Fibroblast of pulmonary artery (primary cell): ENCODE measurements at places on chromosomes 13 and 19.
A peak's percentile ranks its signal among the peaks of the same experiment; 100 is the strongest.

GRCh38 chr19:49155005-49155819 is at the start of gene HRC:
Gene HRC, minus strand, starts transcription at chr19:49155396. Its CDS starts 159 bp downstream, at chr19:49155237.
- no peak for DNase-seq

DNA sequence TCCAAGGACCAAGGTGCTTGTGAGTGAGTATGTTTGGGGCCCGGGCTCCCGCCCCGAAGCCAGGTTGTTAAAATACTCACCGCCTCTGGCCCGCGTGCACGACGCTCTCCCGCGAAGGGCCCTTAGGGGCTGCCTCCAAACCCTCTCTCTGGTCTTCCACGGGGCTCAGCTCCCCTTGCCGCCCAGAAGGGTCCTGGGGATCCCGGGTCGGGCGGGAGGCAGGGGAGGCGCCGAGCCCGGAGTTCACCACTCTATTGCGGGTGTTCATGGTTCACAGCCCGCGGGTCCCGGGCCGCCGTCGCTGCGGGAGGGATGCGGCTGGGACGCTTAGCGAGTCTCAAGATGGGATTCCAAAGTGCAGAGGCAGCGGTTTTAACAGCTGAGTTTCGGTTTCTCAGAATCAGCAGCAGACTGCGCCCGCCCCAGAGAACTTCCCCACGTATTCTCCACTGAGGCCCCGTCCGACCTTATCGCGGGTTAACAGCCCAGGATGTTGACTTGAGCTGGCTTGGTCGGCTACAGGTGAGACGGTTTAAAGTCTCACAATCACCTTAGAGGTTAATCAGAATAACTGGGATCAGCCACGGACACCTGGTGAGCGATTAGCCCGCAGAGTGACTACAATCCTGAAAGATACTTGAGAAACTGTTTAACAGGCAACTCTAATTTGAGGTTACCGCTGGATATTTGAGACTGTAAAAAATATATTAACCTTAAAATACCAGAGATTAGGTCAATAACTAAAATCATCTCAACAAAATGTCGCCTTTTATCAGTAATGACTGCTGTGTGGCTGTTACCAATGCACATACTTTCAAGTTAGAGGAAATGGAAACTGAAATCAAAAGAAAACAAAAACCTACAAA is at the start of gene EPSTI1:
EPSTI1 (minus strand) TSS at position 344 of the 866 bp plus-strand sequence; CDS start at position 268, 76 bp downstream.
- peak; percentile 71 for DNase-seq

DNA sequence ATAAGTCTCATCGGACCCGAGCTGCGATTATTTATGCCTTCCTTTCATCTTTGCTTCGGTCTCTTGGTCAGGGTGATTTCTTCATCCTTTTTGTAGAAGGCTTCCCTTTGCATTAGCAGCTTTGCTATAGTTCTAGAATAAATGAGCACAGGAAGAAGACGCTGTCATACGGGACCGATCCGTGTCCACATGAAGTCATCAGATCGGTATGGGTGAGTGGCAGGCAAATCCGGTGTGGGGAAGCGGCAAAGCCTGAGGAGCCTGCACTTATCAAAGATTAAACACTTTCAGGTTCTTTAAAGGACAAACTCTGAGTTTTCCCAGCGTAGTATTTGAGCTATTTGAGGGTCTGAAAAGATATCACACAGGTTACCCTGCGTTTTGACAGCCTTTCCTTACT is 119.3 kb downstream of the IRS2 start:
- peak; percentile 41 for DNase-seq

DNA sequence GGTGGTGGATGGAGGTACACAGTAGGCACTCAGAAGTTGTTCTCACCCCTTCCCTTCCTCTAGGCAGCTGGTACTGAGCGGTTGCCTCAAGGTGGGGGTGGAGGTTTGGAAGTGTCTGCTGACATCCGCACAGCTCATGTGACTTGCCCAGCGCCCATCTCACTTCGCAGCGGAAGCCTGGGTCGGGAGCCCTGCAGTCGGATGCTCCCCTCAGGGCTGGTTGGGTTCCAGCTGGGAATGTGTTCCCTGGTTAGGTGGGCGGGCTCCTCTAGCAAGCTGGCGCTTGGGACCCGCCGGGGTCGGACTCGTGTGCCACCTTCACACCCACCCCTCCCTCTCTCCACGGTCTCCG is 10.2 kb downstream of the PPP1R37 start:
- peak; percentile 23 for DNase-seq

DNA sequence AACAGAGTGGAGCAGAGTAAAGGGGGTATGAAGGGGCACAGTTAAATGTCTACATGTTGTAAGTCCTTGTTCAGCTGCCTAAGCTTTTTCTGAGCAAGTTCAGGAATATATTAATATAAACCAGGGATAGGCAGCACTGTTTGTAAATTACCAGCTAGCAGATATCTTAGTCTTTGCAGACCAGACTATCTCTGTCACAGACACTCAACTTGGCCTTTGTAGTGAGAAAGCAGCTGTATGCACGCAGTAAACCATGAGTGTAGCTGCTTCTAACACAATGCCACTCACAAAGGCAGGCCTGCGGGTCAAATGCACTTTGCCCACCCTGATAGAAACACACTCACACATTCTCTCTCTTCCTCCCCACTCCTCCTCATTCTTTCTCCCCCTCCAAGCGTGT is 1016.9 kb downstream of the UQCRFS1 start:
- DNase-seq: no peak

GRCh38 chr13:31064636-31065035 is 97.1 kb downstream of the HSPH1 start:
- DNase-seq: no peak

DNA sequence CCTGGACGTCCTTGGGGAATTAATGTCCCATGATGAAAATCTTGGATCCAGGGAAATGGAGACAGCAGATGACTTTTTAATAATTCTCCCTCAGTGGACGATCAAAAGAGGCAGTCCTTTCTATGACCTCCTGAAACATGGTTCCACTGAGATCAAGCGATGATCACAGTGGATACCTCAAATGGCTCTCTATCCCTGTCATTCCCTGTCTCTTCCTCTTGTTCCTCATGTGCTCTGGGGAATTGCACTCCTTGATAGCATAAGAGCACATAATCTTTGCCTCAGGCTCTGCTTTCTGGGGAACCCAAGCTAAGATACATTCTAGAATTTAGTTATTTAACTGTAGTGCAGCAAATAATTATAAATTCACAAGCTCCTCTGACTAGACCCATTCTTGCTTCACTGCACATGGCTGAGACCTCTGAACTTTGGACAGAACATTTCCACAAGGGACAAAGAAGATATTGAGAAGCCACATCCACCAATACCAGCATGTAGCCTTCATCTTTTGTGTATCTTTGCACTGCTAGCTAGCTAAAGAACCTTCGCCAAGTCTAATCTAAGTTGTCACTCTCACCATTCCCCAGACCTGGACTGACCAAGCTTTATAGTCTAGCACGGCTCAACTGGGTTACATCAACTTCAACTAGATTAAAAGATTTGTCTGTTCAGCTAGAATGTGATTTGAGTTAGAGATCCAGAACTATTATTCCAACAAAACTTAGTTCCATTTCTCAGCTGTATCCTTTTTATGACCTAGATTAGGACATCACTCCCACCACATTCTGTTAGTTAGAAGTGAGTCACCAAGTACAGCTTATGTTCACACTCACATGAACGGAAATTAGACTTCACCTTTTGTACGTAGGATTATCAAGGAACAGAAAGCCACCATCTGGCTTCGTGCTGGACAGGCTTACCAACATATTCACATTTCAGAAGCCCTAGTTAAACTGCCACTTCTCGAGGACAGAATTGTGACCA is 142.7 kb downstream of the SUCLA2 start:
- DNase-seq: peak; percentile 78

GRCh38 chr13:22369840-22370239 is 699.0 kb downstream of the FGF9 start:
- no peak for DNase-seq

DNA sequence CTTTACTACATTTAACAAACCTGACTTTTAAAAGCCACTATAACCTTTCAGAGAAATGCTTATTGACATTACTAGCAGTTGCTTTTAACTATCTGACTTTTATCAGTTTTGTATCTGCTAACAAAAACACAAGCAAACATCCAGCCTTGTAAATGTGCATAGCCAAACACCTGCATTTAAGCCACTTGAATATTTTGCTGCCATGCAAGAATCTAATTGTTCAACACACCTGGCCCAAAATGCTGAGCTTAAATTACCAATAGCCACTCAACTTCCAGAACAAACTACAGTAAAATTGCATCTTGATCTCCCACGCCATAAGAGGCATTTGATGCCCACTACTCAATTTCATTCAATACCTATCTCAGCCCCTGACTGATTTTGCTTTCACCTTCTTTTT is 9.3 kb downstream of the ZIC5 start:
- no peak for DNase-seq

DNA sequence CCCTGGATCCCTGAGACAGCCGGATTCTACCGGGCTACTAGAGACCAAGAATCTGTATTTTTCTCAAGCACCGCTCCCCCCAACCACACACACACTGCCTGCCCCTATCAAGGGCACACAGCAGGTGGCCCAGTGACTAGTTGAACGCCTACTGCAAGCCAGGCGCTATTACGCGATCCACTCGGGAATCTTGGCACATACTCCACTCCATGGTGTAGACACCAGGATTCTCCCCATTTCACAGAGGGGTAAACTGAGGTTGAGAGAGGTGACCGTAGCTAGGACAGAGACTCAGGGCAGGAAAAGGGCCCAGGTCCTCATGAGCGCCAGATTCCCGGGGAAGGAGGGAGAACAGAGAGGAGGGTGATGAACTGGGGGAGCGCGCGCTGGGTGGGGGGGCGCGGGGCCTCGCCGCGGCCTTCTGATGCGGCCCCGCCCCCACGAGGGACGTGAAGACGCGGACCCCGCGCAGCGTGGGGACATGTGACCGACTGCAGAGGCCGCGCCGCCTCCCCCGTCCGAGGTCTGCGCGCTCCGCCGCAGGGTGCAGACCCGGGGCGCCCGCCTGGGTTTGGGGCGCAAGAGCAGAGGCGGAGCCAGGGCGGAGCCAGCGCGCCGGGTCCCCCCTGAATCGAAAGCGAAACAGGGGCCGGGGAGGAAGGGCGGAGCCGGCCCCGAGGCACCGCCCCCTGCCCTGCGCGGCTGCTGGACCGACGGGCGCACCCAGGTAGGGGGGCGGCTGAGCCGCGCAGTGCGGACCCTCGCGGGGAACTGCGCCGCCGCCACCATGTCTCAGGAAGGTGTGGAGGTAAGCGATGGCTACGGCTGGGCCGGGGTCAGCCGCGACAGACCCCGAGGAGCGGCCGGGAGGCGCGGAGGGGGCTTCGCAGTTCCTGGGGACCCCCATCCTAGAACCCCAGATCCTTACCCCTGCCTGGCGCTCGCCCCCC is at the start of gene SHFL:
SHFL (plus strand) TSS at position 677 of the 950 bp plus-strand sequence; CDS start at position 788, 111 bp downstream.
- DNase-seq: peak; percentile 54

DNA sequence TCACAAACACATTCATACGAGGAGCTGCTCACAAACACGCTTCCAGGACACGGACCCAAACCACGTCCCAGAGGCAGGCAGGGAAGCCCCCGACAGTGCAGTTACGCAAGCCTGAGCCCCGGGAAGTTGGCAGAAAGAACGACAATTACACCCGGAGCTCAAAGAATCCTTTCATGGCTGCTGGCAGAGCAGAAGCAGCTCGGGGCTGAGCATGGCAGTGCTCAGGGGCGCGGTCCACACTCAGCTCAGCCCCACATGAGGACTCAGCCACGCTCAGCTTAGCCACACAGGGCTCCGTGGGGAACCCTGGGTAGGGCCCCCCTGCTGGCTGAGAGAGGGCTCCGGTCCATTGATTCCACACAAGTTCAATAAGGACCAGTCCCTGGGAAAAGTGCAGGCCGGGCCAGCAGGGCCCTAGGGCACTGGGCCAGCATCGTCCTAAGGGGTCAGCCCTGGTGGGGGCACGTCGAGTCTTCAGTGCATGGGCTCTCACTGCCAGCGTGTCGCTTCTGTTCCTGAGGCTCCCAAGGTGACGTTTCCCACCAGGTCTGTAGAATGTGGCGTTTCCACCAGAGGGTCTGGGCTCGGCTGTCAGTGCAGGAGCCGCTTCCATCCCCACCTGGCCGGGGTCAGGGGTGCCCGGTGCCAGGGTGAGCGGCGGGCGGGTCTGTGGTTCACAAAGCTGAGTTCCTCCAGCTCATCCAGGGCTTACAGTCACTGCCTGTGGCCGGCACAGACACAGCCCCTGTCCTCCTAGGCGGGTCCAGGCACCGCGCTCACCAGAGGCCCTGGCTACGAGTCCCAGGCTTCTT is 23.1 kb downstream of the GAS6 start:
- DNase-seq: no peak

DNA sequence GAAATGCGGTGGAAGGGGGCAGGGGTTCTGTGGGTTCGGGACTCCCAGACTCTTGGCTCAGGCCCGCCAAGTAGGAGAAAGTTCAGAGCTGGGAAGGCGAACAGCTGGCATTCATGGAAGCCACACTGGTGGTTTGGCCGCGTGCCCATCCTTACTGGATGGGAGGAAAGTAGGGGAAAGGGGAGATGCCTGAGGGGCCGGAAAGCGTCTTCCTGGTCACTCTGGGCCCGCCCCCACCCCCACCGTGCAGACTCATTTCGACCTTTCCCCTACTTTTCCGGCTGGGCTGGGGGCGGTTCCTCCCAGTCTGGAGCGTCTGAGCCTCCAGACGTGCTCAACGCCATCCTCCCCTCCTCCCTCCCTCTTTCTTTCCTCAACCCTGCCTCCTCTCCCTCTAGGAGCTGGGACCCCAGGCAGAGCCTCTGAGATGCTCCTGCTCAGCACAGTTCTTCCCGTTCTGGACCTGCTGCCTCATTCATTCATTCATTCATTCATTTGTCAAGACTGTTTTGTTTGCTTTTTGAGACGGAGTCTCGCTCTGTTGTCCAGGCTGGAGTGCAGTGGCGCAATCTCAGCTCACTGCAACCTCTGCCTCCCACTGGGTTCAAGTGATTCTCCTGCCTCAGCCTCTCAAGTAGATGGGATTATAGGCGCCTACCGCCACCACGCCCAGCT is 3.5 kb downstream of the ANGPTL4 start:
- peak; percentile 99 for DNase-seq

DNA sequence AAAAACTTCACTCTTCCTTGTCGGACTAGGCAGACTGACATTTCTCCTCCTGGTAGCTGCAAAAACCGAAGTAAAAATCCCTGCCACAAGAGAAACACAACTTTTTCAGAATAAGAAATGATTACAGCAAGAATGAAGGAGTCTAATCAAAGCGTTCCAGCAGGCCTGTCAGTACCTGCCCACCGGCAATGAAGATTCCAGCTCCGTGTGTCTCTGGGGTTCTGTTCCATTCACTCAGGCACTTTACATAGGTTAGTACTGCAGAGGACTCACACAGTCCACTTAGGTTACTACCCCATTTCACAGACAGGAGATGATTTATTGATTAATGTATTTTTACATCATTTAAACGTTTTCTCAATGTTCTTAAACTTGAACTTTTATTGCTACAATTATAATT is 275.5 kb downstream of the NHLRC3 start:
- DNase-seq: no peak

- peak; percentile 84 for DNase-seq
These were observed at the start of gene RASA3 for GRCh38 chr13:114132419-114133121. Gene RASA3, minus strand, starts transcription at chr13:114132623. Its CDS starts 134 bp downstream, at chr13:114132489.

- DNase-seq: no peak
These were observed 43.2 kb downstream of the MLLT1 start for GRCh38 chr19:6236310-6237291.

- DNase-seq: no peak
These were observed 17.7 kb upstream of the RUBCNL start for GRCh38 chr13:46404733-46405100.

DNA sequence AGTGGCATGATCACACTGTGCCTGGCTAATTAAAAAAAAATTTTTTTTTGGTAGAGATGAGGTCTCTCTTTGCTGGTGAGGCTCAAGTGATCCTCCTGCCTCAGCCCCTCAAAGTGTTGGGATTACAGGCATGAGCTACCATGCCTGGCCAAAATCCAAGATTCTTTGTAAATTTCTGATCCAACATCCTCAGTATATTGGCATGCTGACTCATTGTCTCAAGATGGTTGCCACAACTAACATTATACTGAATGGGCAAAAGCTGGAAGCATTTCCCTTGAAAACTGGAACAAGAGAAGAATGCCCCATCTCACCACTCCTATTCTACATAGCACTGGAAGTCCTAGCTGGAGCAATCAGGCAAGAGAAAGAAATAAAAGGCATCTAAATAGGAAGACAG is 100.0 kb downstream of the KLF5 start:
- DNase-seq: peak; percentile 67
